CD4-positive, alpha-beta T cell treated with Interleukin-17A for 1 hour (primary cell): ENCODE measurements at places on chromosomes 5 and 9.

GRCh38 chr5:43171451-43171850 is 20.6 kb upstream of the NIM1K start:
- DNase-seq: no peak

- peak; percentile 41 for DNase-seq
These were observed 80.7 kb downstream of the ANKRD55 start for GRCh38 chr5:56152437-56152836.

DNA sequence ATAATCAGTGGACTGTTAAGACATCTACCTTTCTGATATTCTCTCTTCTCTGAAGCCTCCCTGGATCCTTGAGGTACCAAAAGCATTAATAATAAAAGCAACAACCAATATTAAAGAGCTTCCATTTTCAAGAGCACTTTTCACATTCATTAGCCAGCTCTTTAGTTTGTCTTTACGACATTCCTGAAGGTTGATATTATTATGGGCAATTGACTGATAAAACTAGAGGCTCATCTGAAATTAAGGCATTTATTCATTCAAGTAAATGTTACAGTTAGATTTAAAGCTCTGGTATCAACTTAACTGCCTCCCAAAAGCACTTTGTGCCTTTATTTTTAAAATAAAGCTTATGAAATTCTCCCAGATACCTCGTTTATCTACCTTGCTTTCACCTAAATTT is 199.6 kb downstream of the PLK2 start:
- no peak for DNase-seq

- no peak for DNase-seq
These were observed 61.7 kb downstream of the NR2F1 start for GRCh38 chr5:93644760-93645159.

DNA sequence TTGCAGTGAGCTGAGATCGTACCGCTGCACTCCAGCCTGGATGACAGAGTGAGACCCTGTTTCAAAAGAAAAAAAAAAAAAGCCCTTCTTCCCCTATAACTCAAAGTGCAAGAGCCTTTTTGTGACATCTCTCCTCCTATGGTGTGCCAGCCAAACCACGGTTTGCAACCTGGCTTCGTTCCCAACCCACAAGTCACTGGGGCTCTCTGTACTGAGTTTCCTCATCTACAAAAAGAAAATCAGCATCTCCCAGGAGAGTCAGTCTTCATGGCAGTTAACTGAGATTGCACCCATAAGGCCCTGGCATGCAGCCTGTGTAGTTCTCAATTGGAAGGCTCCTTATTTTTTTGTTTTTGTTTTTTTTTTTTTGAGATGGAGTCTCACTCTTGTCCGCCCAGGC is 14.8 kb downstream of the ODF2 start:
- DNase-seq: no peak

- DNase-seq: peak; percentile 3
These were observed 92.9 kb upstream of the IER5L start for GRCh38 chr9:129270903-129271431.

- DNase-seq: no peak
These were observed 79.6 kb downstream of the MYO10 start for GRCh38 chr5:16856531-16856930.

DNA sequence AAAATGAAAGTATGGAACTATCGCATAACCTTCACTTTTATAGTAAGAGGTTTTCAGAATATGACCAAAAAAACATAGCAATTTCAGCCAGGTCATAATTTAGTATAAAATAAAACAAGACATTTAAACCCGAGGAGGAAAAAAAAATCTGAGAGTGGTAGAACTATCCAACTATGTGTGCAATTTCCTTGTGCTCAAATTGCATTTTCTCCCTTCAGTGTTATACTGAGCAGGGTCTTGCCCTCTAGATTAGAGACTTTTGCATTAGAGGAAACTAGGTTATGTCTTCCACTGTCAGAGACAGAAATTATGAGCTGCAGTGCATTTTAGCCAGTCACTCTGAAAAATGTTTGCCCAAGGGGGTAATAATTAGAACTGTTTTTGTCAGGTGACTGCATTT is 330.6 kb downstream of the NR2F1-AS1 start:
- no peak for DNase-seq

GRCh38 chr9:89634995-89635742 is 30.4 kb downstream of the GADD45G start:
- DNase-seq: no peak

DNA sequence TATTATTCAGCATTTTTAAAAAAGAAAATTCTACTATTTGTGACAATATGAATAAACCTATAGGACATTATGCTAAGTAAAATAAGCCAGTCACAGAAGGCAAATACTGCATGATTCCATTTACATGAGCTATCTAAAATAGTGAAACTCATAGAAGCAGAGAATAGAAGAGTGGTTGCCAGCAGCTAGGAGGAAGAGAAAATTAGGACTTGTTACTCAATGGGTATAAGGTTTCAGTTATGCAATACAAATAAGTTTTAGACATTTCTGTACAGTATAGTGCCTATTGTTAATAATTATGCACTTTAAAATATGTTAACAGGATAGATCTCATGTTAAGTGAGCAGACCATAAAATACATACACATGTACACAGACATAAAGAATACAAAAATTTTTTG is 73.8 kb upstream of the SPINK5 start:
- no peak for DNase-seq

DNA sequence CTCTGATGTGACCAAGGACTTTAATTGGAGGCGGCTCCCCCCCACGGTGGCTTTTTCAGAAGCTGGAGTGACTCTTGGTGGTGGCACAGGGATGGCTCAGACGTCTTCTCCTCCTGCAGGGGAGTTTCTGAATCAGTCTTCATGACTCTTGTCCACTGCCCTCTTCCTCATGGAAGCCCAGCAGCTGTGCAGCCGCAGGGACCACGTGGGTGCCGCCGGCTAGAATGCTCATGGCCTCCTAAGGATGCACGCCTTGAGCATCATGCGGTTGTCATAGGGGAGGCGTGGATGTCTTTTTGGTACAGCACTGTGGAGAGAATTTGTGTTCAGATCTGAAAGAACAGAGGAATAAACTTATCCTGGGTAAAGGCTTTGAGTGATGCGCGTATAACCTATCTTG is 1.3 kb downstream of the TEX53 start:
- DNase-seq: no peak

- DNase-seq: no peak
These were observed 138.5 kb upstream of the TAF11L2 start for GRCh38 chr5:17359451-17360011.

- no peak for DNase-seq
These were observed 94.3 kb downstream of the TMEM167A start for GRCh38 chr5:82982846-82983245.

- no peak for DNase-seq
These were observed 160.4 kb downstream of the ESM1 start for GRCh38 chr5:54825005-54825404.

GRCh38 chr5:79413112-79413511 is 100.8 kb downstream of the HOMER1 start:
- DNase-seq: no peak

- DNase-seq: no peak
These were observed 61.0 kb downstream of the SPEF2 start for GRCh38 chr5:35678661-35679060.

DNA sequence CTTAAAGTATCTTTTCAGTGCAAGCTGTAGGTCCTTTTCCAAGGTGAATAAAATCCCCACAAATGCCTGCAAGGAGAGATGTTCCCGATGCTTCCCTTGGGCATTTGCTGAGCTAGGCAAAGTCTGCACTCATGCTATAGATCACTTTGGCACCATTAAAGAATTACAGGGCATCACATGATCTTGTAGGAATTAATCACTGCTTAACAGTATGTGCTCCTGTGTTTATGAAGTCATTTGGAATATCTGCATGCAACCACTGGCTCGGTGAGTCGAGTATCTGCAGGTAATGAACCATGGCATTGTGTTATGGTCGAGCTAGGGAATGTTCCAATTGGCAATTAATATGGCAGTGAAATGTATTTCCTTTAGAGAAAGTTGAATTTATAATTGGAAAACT is 615.1 kb downstream of the TLE1 start:
- no peak for DNase-seq

- DNase-seq: no peak
These were observed 48.4 kb upstream of the EFNA5 start for GRCh38 chr5:107719034-107719606.

- DNase-seq: no peak
These were observed 21.0 kb upstream of the OR13F1 start for GRCh38 chr9:104482921-104483570.

DNA sequence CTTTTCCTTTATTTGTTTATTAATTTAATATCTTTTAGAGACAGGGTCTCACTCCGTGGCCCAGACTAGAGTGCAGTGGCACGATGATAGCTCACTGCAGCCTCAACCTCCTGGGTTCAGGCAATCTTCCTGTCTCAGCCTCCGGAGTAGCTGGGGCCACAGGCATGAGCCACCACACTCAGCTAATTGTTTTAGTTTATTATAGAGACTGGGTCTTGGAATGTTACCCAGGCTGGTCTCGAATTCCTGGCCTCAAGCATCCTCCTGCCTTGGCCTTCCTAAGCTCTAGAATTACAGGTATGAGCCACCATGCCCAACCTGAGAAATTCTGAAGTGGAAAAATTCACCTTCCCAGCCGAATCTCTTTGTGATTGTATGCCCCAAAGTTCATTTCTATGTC is 139.4 kb upstream of the SLC12A2 start:
- DNase-seq: no peak

DNA sequence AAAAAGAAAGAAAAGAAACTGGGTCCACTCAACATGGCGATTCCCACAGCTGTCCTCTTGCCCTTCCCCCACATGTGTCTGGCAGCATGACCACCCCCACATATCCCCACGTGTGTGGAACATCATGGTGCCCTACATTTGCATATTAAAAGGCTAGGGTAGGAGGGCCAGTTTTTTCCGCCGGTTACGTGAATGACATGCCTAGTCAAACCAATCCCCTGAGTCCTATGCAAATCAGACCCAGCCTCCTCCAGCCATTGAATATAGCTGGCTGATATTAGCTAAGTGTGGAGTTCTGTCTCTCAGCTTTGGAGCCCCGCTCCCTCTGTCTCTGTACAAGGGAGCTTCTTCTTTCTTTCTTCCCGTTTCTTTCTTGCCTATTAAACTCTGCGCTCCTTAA is 33.0 kb upstream of the CCDC112 start:
- DNase-seq: no peak

DNA sequence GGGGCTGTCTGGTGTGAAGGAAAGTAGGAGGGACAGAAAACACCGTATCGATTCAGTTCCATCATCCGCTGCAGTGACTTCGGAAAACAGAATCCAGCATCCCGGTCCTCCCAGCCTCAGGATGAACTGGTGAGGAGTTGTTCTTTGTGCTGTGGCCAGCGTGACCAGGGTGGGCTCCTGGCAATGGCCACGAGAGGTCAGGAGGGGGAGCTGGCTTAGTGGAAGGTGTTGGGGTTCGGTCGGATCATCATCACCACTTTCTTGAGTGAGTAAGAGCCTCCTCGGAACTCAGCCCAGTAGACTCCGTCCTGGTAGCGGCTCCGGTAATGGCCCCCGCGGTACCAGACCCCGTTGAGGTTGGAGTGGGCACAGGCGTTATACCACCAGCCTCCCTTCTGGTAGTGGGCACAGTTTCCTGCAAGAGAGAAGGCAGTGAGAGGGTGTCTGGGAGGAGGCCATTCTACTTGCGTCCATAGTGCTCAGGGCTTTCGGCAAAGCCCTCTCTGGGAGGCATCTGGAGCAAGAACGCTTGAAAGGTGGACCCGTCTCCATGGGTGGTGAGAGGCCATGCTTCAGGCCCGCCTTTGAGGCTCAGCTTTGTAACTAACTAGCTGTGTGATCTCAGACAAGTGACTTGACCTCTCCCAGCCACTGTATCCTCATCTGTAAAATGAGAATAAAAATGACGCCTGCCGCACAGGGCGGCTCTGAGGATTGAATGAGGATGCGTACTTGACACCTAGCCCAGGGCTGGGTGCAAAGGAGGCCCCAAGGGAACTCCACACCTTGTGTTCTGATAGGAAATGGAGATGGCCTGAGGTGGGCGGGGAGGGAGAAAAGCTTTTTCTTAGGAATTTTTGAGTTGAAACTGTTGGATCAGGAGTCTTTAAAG is 33.5 kb downstream of the ANGPTL2 start:
- DNase-seq: no peak

- DNase-seq: no peak
These were observed 1147.5 kb upstream of the C9orf72 start for GRCh38 chr9:28720746-28721145.

- DNase-seq: no peak
These were observed 11.4 kb downstream of the ARL15 start for GRCh38 chr5:54298947-54299346.

DNA sequence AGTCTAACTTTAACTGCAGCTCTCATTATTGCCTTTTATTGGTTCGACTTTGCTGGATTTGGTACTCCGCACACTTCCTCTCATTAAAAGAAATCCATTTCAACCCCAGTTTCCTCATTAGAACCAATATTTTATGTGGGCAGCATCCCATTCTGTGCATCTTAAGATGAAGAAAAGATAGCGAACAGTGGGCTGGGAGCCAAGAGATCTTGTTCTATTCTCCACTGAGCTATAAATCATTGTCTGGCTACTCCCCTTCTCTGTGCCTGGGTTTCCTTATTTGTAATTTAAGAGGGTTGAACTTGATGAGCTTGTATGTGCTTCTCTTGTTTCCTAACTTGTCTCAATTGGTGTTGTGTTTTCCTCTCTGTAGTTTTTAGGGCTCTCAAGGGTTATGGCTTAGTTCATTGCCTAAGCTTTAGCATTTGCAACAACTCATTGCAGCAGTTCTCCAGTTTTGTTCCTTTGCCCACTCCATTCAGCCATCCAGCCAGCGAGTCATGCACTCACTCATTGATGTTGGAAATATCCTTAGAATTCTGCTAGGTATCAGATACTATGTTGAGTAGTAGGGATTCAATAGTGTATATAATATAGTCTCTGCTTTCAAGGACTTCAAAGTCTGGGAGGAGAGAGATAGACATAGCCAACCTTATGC is 273.3 kb upstream of the TNC start:
- DNase-seq: no peak

GRCh38 chr5:16726538-16726946 is 109.7 kb upstream of the RETREG1 start:
- no peak for DNase-seq

DNA sequence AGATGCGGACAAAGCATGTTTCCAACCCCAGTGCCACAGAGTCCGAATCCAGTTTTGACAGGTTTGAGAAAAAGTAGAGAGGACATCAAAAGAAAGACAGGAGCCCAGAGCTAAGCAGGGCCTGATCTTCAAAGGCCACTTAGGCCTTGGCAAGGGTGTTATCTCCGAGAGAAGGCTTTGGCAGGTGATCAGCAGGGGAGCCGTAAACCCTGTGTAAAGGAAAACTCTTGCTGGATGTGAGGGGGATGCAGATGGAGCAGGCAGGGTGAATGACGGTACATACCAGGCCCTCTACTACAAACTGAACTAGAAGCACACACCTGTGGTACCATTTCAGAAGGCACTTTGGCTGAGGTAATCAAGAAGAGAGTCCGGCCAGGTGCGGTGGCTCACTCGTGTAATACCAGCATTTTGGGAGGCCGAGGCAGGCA is 1.4 kb upstream of the HNRNPH1 start:
- no peak for DNase-seq

- DNase-seq: peak; percentile 29
These were observed 439 bp downstream of the SSBP2 start for GRCh38 chr5:81750308-81751008.

- no peak for DNase-seq
These were observed 30.5 kb upstream of the DAB2IP start for GRCh38 chr9:121620777-121621449.
